ENCODE measurements at places on chromosomes 5 and 9.

DNA sequence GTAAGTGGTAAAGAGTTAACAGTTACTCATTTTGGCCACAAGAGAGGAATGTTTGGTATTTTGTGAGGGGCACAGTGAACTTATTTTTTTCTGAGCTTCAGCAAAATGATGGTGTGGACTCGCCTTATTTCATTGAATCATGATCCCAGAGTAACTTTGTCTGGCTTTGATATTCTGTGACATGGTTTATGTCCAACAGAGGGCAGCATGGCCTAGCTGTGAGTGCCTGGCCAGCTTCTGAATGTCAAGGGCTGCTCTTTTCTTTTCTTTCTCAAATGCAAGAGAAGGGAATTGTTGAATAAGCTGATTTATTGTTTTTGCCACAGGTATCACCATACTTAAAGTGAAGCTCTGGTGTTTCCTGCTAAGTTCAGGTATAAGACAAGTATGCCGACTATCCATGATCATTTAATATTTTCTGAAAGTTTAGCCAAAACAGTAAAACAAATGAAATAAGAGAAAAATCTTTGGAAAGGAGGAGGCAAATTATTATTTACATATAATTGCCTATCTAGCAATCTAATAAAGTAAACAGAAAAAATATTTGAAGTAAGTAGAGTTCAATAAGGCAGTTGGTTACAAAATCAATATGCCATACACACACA, 31.7 kb downstream of the MRPL22 start:
- DNase-seq, result no peak

- no peak for DNase-seq
Measured at GRCh38 chr5:138458384-138458783, 6.9 kb upstream of the EGR1 start.

- DNase-seq, result no peak
Measured at GRCh38 chr9:75830303-75830702, 60.2 kb upstream of the PCSK5 start.

- DNase-seq, result no peak
Measured at GRCh38 chr5:112549127-112549526, 130.1 kb upstream of the EPB41L4A start.

DNA sequence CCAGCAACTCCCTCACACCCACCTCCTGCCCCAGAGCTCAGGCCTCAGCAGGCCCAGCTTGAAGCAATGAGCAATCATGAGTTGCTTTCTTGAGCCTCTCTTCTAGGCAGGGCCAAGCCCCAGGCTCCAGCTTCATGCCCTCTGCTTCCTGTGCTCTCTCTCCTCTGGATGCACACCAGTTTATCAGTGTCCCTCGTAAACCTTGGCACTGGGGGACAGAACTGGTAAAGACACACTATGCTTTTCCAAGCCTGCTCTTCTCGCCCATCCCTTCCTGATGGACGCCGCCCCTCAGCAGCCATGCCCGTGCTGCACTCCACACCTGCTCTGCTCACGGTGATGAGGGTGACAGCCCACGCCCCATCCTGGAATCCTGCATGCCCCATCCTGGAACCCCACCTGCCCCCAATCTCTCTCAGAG, 49.4 kb upstream of the ORM1 start:
- no peak for DNase-seq

DNA sequence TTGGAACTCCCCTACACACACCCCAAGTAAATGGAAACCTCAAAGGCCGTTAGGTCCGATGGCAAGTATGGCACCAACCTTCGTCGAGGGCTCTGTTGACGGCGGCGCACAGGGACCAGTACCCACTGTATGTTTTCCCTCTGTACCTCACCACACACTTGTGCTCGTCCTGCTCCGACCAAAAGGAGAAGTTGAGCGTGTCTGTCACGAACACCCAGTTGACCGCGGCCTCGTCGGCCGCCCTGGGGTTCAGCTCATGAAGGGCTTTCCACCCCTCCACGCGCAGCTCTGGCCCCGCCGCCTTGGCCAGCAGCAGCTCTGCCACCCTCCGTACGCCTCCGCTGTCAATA, 24.0 kb downstream of the HNRNPK start:
- no peak for DNase-seq

DNA sequence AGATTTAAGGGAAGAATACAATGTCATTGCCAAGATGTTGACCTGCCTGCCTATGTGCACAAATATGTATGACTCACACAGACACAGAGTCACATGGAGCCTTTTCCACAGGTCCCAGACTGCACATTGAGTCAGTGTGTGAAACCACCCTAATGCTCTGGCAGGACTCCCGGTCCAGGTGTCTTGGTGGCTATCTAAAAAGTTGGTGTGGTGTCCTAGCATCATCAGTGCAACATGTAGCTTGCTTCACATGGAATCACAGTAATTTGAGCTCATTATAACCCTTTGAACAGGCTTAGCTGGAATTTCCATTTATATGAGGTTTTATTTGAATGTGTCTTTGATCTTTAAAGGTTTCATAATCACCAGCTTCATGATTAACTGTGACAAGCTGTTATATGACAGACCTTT, 10.7 kb downstream of the IFNA5 start:
- no peak for DNase-seq

DNA sequence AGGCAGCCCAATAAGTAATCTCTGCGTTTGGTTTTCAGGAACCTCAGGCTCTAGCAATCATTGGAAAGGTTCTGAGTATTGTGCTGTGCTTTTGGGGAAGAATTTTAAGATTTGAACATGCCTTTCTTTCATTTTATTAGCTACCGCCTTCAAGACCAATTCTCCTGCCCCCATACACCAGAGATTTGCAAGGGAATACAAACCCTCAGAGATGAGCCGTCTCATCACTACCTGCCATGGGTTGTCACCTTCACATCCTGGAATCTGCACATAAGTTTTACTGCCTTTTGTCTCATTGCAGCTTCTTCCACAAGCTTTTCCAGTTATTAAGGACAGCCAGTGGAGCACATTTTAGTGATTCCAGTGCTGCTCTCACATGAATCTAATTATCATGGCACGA, 11.7 kb upstream of the TMED7 start:
- DNase-seq, result no peak

- DNase-seq, result peak; percentile 14
Measured at GRCh38 chr9:5389109-5389732, 48.5 kb downstream of the PLGRKT start.

DNA sequence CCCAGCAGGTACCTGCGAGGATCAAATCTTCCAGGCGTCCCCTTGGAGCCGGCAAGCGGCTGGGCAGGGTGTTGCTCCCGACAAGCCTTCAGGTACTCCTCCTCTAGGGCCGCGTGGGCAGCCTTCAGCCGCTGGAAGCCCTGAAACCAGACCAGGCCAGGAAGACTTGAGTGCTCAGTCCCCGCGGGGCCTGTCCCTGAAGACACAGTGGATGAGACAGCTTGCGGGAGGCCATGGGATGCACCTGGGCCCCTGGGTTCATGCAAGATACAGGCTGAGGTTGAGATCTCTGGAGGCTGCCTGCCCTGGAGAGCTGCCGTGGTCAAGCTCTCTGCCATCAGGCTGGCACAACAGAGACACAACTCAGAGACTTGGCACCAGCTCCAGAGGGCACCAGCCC, 25.4 kb downstream of the AKNA start:
- DNase-seq, result no peak

- peak; percentile 26 for DNase-seq
Measured at GRCh38 chr9:124784509-124784908, 7.6 kb downstream of the OLFML2A start.

DNA sequence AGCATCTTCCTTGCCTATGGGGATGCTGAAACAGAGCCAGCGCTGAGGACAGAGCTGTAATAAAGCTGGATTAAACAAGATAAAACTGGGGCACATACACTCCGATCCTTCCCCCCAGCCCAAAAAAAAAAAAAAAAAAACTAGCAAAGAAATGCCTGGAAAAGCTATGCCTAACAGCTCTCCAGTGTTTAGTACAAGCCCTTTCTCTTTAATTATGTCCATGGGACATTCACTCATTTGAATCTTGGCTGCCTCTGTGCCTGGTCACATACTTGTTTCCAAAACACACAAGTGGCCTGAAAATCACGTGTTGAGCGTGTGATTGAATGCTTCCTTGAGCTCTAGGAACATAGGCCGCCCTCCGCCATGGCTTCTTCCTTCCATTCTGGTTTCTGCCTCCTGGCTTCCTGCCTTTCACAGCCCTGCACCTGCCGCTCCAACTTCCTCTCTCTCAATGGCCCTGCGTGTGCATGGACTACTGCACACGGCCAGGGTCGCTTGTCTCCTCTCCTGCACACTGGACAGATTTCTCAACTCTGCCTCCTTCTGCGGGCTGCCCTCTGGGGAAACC, 111.0 kb upstream of the RETREG1 start:
- DNase-seq, result no peak

- no peak for DNase-seq
Measured at GRCh38 chr9:86079865-86080469, 19.4 kb downstream of the GOLM1 start.

DNA sequence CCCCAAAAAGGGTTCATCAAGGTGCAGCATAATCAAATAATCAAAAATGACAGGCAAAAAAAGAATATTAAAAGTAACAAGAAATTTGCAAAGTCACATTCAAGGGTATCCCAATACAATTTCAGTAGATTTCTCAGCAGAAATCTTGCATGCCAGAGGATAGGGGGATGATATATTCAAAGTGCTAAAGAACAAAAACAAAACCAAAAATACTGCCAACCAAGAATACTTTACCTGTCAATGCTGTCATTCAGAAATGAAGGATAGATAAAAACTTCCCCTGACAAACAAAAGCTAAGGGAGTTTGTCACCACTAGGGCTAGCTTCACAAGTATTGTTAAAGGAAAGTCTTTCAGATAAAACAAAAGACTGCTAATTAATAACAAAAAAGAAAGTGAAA, 68.7 kb upstream of the EDIL3 start:
- DNase-seq, result no peak

- no peak for DNase-seq
Measured at GRCh38 chr9:121059513-121059912, 9.4 kb upstream of the C5 start.

- DNase-seq, result no peak
Measured at GRCh38 chr9:133785753-133786370, 47.7 kb upstream of the SARDH start.

DNA sequence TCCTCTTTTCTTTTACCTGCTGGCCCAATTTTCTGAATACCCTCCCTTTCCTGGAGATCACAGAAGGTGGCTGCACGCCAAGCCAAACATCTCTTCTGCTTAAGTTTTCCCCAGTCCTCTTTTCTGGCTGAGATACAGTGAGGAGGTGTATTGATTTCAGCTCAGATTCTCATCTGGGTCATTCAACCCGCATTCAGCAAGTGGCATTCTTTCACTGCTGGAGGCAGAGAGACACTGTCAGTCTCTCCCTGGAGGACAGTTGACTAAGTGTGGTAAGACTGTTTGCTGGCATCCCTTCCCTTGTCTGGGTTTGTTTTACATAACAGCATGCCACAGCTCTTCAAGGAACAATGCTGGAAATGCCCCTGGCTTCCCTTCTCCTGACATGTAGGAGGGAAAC, 60.5 kb downstream of the GABRG2 start:
- no peak for DNase-seq

DNA sequence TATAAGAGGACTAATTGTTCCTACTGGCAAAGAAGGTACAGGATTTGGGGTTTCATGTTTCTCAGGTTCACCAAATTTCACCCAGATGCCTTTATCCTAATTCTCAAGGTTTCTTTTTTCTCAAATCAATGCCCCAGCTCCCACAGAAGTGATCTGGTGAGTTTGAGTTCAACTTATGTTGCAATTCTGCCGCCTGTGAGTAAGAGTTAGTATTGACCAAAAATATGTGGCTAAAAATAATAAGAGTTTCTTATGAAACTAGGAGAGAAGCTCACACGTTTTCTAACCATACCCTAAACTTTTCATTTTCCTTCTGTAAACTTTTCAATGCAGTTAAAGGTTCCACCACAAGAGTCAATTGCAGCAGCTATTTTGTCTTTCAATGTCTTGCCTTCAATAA, 15.1 kb downstream of the SLCO6A1 start:
- no peak for DNase-seq

GRCh38 chr5:65867542-65868195, 58.7 kb upstream of the ERBIN start:
- no peak for DNase-seq

GRCh38 chr9:135217836-135218235, 130.4 kb downstream of the OLFM1 start:
- no peak for DNase-seq

DNA sequence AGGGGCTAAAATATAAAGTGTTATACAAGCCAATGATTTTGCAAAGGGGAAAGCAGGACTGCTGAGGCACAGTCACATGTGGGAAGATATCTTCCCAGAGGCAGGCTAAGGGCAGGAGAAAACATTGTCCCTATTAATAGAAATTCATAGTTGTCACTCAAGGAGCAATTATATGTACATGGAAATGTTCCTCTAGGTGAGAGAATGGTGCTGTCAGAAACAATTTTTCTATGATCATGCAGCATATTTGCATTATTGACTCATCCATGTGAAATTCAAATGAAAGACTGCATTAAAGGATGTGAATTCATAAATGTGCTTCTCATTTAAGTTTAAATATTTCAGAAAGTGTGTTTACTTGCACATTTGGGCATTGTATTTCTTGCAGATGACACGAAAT, 775.9 kb upstream of the CDH9 start:
- DNase-seq, result no peak

GRCh38 chr5:38790891-38791290, 54.9 kb upstream of the OSMR start:
- no peak for DNase-seq

DNA sequence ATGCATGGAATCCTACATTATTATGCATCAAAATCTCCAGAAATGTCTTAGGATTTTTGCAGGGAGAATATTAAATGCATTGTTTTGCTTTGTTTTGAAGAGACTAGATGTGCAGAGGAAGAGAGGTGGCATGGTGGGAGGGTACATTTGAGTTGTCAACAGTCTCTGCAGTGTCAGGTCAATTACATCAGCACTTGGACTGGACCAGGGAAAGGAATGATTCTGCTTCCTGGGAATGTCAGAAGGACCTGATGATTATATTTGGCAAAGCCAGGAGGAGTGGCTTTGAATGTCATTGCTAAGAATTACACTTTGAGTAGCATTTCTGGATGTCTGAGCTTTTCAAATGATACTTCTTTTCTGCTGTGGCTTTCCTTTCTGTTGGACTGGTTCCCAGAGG, 17.5 kb upstream of the TMEFF1 start:
- no peak for DNase-seq

DNA sequence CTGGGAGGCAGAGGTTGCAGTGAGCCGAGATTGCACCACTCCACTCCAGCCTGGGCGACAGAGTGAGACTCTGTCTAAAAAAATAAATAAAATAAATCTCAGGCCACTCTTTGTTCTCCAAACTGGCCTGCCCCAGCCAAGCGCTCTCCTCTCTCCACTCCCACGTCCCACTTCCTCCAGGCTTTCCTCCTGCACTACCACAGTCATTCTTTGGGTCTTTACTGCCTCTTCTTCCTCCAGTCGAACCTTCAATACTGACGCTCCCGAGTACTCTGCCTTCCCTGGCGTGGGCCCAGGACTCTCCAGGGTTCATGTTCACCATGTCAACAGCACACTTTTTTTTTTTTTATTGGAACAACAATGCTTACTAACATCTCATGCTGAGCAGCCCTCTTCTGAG, 23.9 kb downstream of the RNF130 start:
- DNase-seq, result no peak

All from GF-D8 (cell line).